ENCODE measurements at places on chromosomes 11 and 22. TPM values are rescaled to one million over a fixed set of nuclear protein-coding genes. Genes with fewer than 3 reads are reported as not detected.

The RFPL2 gene
- 0.05 TPM for polyA plus RNA-seq

The CTSW gene
- polyA plus RNA-seq = 1.7 TPM

The SLN gene
- polyA plus RNA-seq = 0.21 TPM

The NLRP10 gene
- not detected for polyA plus RNA-seq

The SERGEF gene
- polyA plus RNA-seq = 39.3 TPM

The APLNR gene
- 0.54 TPM for polyA plus RNA-seq

The SCGB2A2 gene
- not detected for polyA plus RNA-seq

The KAT5 gene
- 60.3 TPM for polyA plus RNA-seq

The ACRV1 gene
- polyA plus RNA-seq = not detected

The OR5A1 gene
- polyA plus RNA-seq = not detected

The HBB gene
- polyA plus RNA-seq = 0.53 TPM

The CENATAC gene
- 18.2 TPM for polyA plus RNA-seq

The CDC45 gene
- 9.6 TPM for polyA plus RNA-seq

The ABCG4 gene
- 0.81 TPM for polyA plus RNA-seq

The C1QTNF4 gene
- polyA plus RNA-seq = 0.47 TPM

The P2RY6 gene
- 0.71 TPM for polyA plus RNA-seq

The SLC37A4 gene
- polyA plus RNA-seq = 7.3 TPM

The APOBEC3B gene
- polyA plus RNA-seq = 3.4 TPM

The DNAJB7 gene
- polyA plus RNA-seq = not detected

The KCNJ1 gene
- 0.10 TPM for polyA plus RNA-seq

The NXPE4 gene
- polyA plus RNA-seq = not detected

The L3MBTL2 gene
- 12.2 TPM for polyA plus RNA-seq

The BAIAP2L2 gene
- polyA plus RNA-seq = 34.5 TPM

The TBX1 gene
- polyA plus RNA-seq = 1.2 TPM

The TEX54 gene
- polyA plus RNA-seq = not detected

The FOLR2 gene
- polyA plus RNA-seq = 1.1 TPM

The ARHGEF12 gene
- 17.9 TPM for polyA plus RNA-seq

The OR2AG1 gene
- polyA plus RNA-seq = not detected

The FAM227A gene
- 0.06 TPM for polyA plus RNA-seq

The OVOL1 gene
- 49.9 TPM for polyA plus RNA-seq

The PPP1R14B gene
- polyA plus RNA-seq = 349 TPM

The CD59 gene
- 334 TPM for polyA plus RNA-seq

The TENM4 gene
- polyA plus RNA-seq = 1.3 TPM

The CDCA5 gene
- polyA plus RNA-seq = 8.8 TPM

The PMM1 gene
- 85.4 TPM for polyA plus RNA-seq

The MPPED2 gene
- polyA plus RNA-seq = 1.4 TPM

The OR10D3 gene
- polyA plus RNA-seq = not detected

All from esophagus (tissue), 2 donors.